SK-N-SH treated with all-trans-retinoic acid at 6 μM for 48 hours (cell line): ENCODE measurements at places on chromosomes 4 and X.
A peak's percentile ranks its signal among the peaks of the same experiment; 100 is the strongest.

DNA sequence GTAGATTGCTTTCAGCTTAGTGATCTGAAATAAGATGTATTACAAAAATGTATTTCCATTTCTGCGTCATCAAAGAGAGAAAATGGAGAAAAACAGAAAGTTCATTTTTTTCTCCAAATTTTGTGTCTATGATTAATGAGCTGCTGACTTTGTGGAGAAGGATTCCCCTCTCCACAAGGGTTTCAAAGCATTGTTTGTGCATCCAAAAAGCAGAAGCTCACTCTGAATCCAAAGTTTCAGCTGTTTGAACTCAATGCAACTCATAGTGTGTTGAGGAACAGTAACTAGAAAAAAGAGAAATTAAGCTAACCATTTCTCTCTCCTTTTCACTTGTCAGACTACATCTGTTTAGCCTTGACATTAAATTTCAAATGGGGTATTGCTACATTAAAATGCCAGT, 62.9 kb upstream of the SLC7A11 start:
- no peak for ATAC-seq

GRCh38 chr4:153098427-153098826, 105.8 kb upstream of the TRIM2 start:
- no peak for ATAC-seq

DNA sequence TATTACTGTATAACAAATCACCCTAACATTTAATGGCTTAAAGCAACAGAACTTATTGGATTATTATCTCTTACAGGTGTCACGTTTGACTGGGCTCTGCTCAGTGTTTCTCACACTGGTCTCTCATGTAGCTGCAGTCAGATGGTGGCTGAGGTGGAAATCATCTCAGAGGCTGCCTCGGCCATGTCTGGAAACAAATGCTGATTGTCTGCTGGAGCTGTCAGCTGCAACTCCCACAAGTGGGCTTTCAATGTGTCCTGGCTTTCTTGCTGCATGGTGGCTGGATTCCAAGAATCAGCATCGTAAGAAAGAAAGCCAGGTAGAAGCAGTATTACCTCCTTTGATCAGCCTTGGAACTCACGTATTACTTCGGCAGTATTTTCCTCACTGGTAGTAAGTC, 277.6 kb downstream of the SPANXN1 start:
- no peak for ATAC-seq

DNA sequence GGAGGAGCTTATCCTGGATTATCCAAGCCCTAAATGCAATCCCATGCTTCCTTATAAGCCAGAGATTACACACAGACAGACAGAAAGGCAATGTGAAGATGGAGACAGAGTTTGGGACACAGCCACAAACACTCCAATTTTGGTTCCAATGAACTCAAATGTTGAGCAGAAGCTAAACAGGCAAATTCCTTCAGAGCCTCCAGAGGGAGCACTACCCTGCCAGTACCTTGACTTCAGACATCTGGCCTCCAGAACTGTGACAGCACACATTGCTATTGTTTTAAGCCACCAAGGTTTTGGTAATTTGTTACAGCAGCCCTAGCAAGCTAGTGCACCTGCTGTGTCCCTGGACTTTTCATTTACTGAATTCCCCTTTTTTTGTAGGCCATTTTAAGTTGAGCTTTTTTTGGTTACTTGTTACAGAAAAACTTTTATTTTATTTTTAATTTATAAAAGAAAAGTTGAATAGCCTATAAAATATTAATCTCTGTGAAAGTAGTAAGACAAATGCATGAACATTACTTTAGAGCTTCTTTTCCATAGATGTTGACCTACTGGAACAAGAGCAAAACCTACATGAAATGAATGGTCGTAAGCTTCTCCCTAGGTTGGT, 33.4 kb upstream of the SRD5A3 start:
- ATAC-seq, result peak; percentile 90

- ATAC-seq, result peak; percentile 79
Measured at GRCh38 chrX:118254611-118255010, 91.3 kb upstream of the WDR44 start.

DNA sequence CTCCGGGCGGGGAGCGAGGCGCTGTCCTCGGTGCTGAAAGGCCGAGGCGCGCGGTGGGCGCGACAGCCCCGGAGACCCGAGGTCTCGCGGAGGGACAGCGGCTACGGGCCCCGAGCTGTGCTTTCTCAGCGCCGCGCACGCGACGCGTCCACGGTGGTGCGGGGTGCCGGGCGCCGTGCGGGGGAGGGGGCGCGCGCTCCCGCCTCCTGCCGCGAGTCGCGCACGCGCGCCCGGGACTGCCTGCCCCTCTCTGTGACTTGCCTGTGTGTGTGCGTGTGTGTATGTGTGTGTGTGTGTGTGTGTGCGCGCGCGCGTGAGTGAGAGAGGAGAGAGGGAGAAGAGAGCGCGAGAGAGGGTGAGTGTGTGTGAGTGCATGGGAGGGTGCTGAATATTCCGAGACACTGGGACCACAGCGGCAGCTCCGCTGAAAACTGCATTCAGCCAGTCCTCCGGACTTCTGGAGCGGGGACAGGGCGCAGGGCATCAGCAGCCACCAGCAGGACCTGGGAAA, at the start of gene GRIA2:
Gene GRIA2 (plus strand): TSS at position 358 of the 511 bp plus-strand sequence. CDS start 315 bp downstream, outside the sequence.
- peak; percentile 86 for ATAC-seq

- no peak for ATAC-seq
Measured at GRCh38 chrX:13968198-13968597, 61.5 kb downstream of the GEMIN8 start.

- no peak for ATAC-seq
Measured at GRCh38 chrX:149296092-149296491, 209.0 kb downstream of the IDS start.

GRCh38 chr4:70954032-70954431, 39.4 kb upstream of the DCK start:
- ATAC-seq, result no peak

- peak; percentile 70 for ATAC-seq
Measured at GRCh38 chr4:158259955-158260575, 49.8 kb downstream of the TMEM144 start.

- peak; percentile 51 for ATAC-seq
Measured at GRCh38 chr4:110196206-110196870, 2.1 kb downstream of the ELOVL6 start.

DNA sequence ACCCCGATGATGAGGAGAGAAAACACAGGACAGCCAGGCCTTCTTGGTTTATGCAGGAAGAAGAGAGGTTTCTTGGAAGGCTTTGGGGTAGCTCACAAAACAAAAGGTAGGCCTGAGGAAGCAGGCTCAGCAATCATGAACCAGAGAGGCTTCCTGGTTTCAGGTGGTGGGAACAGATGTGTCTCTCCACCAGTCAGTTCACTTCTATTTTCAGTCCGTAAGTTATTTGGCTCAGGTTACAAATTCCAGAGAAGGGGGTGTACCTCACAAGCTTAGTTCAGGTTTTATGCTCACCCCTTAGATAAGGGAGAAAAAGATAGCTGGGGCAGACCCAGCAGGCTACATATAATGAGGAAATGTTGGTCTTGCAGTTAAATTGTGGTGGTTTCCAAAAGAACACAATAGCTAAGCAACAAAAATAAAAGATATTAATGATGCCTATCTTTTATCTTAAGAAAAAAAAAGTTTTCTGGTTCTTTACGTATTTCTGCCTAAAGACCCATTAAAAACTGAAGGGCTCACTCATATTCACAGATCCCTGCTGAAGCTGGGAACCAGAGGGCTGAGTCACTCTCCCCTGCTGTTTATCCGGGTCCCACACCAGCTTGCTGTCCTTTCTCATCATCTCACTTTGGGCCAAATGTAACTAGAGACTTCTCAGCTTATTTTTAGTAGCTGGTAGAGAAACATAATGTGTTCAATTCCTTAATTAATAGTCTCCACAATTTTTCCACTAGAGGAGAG, 177.0 kb downstream of the CAMK2D start:
- ATAC-seq, result peak; percentile 96

DNA sequence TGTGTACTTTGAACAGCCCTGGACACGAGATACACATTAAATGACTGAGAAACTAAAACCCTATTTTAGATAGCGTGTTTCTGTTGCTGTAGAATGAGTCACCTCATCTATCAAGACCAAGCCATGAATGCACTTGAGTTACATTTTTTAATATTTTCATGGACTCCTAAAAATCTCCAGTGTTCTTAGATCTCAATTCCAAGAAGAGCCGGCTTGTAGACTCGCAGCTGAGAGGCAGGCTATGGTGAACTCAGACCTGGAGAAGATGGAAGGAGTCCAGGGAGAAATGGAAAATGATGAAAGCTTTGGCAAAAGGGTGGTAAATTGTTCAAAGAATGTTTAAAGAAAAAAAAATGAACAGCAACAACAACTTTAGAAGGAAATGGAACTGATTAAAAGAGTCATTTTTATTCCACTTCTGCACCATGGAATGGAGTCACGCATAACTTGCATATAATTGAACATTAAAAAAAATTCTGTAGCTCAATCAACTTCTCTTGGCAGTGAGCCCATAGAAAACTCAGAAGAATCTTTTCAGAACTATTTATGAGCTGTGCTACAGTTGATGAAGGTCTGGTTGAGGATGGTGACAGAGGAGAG, 129.8 kb downstream of the MXRA5 start:
- no peak for ATAC-seq

DNA sequence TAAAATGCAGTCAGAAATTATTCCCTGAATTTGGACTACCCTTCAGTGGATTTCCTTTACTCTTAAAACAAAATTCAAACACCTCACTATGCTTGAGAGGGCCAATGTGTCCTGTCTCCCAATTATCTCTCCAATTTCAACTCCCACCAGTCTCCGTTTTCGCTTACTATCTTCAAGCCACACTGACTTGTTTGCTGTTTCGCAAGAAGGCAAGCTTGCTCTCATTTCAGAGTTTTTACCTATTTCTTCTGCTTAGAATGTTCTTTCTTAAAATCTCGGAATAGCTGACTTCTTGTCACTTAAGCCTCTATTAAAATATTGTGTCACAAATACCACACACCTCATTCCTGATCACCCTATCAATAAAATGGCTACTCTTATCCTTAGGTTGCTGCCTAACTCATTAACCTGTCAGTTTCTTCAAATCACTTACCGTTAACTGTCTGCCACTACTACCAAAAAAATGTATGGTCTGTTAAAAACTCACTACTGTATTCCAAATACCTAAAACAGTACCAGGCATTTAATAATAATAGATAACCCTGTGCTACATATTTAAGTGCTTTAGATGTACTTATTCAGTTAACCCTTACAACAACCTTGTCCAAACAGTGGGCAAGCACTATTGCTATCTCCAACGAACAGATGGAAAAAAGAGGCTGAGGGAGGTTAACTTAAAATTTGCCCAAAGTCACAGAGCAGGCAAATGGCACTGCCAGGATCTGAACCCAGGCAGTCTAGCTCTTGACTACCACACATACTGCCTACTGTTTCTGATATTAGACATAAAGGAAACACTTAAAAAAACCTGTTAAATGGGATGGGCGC, 2.9 kb downstream of the UBA6 start:
- ATAC-seq, result no peak

GRCh38 chr4:138235419-138235952, 6.7 kb downstream of the SLC7A11 start:
- ATAC-seq, result peak; percentile 81
